Gastrocnemius medialis (tissue), 4 donors: ENCODE measurements at places on chromosomes 5 and 9. TPM values are rescaled to one million over a fixed set of nuclear protein-coding genes. Genes with fewer than 3 reads are reported as not detected.

The SLC36A2 gene
- total RNA-seq: 17.8 TPM

The TSSK1B gene
- not detected for total RNA-seq

GRCh38 chr5:31730139-31730538, 91.2 kb downstream of the PDZD2 start:
- DNase-seq: no peak

GRCh38 chr5:104298518-104298917, 735.9 kb upstream of the NUDT12 start:
- DNase-seq: no peak

DNA sequence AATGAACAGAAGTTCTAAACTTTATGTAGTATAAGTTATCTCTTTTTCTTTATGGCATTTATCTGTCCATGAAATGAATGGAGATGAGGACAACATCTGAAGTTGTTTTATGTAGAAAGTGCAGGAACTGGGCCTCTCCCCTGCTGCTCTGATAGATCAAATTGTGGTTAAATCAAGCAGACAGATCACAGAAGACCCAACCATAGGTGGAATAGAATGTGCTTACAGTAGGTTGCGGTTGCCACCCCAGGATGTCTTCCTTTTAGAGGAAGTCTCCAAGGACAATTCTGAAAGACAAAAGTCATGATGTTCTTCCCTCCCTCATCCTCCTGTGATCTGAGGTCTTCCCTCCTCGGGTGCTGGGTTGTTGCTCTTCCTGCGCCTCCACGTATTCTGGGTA, 12.9 kb downstream of the RASGRF2 start:
- no peak for DNase-seq

- DNase-seq: no peak
These were observed 47.7 kb downstream of the SRFBP1 start for GRCh38 chr5:122009436-122009835.

The SHB gene
- 5.0 TPM for total RNA-seq

GRCh38 chr5:80283360-80283759, 27.5 kb upstream of the SERINC5 start:
- DNase-seq: no peak

- no peak for DNase-seq
These were observed 93.6 kb upstream of the TNC start for GRCh38 chr9:115211413-115212124.

DNA sequence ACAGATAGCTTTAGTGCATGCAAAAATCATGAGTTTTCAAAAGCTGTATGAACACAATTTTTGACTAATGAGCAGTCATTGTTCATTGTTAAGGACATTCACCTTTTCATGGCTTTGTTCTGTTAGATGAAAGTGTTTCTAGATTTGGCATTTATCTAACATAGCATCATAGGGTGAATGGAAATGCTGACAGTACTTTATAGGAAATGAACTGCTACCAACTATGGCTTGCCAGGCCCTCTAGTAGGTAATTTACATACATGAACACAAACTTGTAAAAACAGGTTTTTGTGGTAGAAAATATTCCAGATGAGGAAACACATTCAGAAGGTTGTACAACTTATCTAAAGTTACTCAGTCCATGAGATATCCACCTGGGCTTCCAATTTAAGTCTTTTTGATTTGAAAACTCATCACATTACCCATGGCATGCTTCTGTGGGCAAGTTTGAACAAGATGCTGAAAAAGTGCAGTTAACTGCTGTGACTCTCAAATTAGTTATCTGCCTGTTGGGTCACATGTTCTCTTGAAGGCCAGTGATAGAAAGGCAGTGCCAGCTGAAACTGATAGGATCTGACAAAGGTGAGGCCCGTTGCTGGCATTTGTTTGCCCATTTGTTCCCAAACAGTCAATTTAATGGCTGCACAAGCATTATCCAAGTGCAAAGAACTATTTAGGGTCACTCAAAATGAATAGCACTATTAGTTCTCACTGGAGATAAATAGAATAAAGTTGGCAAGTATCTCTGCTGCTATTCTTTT, 399.1 kb downstream of the MAN2A1 start:
- DNase-seq: no peak

- no peak for DNase-seq
These were observed 24.0 kb downstream of the HNRNPK start for GRCh38 chr9:83956086-83956435.

- DNase-seq: no peak
These were observed 12.0 kb downstream of the GLRX start for GRCh38 chr5:95810305-95811125.

DNA sequence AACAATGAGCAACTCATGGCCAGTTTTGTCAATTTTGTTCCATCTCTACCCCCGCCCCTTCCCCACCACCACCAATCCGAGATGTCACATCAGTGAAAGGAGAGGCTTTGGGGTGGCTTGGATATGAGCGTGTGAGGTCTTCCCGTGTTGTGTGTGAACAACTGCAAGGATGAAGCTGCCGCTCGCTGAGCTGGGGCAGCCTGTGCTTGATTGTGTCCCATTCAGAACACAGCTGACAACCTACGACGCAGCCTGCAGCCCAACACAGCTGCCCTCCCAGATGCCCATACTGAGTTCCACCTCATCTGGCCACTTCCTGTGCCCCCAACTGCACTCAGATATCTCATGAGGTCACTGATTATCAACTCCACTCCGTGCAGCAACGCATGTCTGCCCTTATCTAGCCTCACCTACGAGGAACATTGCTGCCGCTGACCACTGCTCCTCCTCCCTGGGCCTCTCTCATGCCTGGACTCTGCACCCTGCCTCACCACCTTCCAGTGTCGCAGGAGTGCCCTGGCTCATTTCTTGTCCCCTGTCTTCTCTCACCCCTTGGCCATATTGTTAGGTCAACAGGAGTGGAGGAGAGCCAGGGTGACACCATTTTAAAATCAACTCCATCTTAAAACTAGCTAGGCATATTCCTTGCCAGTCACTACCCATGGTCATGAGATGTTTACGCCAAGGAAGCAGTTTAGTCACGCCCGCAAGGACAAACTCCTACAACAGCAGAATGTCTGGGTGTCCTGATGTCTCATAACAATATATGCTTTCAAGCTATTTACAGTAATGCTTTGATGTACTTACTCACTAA, 7.3 kb upstream of the IL4 start:
- no peak for DNase-seq

GRCh38 chr5:133944263-133945185, 23.9 kb downstream of the C5orf15 start:
- DNase-seq: no peak

GRCh38 chr5:150304481-150305081, 1.9 kb upstream of the ARSI start:
- DNase-seq: no peak

GRCh38 chr9:127780126-127780885, 1.8 kb upstream of the SH2D3C start:
- DNase-seq: no peak

- peak; percentile 19 for DNase-seq
These were observed at the start of gene HAVCR2 for GRCh38 chr5:157108976-157109375. TSS of gene HAVCR2 (minus strand) at chr5:157109044. CDS start at chr5:157108983, 61 bp downstream.

The NR5A1 gene
- not detected for total RNA-seq

- DNase-seq: no peak
These were observed 365.7 kb downstream of the DEPDC1B start for GRCh38 chr5:60334281-60334713.

GRCh38 chr9:35908504-35909125, 675 bp upstream of the SPAAR start:
- DNase-seq: no peak

- DNase-seq: no peak
These were observed 198.9 kb downstream of the ENC1 start for GRCh38 chr5:74441616-74442015.

The EMB gene
- total RNA-seq: 5.3 TPM

GRCh38 chr5:136802383-136802782, 437.0 kb upstream of the TRPC7 start:
- DNase-seq: peak; percentile 14

DNA sequence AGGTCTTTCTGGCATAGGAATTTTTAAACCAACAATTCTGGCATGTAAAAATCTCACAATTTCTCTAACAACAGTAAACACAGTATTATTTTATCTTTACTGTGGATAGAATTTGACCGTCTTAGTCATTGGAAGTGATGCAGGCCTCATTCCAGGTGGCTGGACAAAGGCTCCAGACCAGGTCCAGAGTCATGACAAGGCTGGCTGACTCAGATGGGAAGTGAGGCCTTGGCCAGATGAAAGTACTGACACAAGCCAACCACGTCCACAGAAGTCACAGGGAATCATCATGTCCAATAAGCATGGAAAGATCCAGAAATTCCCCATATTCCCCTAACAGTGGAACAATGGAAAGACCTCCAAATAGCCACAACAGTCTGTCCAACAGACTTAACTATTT, 12.4 kb downstream of the SPOCK1 start:
- DNase-seq: no peak

DNA sequence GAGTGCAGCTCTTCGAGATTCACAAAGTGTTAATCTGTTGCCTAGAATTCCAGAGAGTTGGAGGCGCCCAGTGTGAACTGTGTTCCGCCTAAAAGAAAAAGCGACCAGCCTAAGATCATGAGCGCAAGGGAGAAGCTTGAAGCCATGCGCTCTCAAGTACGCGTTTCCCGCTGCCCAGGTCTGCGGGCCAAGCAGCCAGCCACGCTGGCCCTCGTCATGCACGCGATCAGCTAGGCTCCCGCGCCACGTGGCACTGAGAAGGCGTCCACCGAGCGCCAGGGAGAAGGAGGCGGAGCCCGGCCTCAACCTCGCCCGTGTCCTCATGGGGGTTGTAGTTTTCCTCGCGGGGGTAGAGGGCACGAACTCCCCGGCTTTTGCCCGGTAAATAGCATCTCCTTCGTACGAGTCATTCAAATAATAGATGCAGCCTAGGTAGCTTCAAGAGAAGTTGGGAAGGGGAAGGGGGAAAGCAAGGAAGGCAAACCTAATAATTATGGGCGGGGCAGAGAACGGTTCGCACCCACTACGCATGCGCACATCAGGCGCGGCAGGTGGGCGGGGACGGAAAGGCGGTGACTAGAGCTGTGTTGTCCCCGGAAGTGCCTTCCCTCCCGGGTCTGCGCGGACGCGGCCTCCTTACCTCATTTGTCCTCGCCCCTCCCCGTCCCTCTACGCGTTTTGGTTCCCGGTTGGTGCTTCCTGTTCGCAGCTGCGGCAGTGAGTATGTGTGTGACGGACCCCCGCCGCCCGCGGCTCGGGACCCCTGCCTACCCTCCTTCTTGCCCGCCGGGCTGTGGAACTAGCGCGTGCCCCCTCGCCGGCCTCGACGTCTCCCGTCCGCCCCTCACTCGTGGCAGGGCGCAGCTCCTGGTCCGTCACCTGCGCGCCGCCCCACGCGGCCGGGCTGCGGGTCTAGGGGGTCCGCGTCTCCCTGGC, at the start of gene ZCCHC7:
Gene ZCCHC7 (plus strand): TSS at position 668 of the 936 bp plus-strand sequence.
- DNase-seq: peak; percentile 94

The ACSL6 gene
- 0.29 TPM for total RNA-seq

- DNase-seq: no peak
These were observed 29.7 kb upstream of the BARX1 start for GRCh38 chr9:93984860-93985259.
